ENCODE measurements at places on chromosomes 13 and 19. TPM values are rescaled to one million over a fixed set of nuclear protein-coding genes. Genes with fewer than 3 reads are reported as not detected.

GRCh38 chr19:34432797-34433196 lies 4.6 kb downstream of the UBA2 start:
- no peak for DNase-seq

DNA sequence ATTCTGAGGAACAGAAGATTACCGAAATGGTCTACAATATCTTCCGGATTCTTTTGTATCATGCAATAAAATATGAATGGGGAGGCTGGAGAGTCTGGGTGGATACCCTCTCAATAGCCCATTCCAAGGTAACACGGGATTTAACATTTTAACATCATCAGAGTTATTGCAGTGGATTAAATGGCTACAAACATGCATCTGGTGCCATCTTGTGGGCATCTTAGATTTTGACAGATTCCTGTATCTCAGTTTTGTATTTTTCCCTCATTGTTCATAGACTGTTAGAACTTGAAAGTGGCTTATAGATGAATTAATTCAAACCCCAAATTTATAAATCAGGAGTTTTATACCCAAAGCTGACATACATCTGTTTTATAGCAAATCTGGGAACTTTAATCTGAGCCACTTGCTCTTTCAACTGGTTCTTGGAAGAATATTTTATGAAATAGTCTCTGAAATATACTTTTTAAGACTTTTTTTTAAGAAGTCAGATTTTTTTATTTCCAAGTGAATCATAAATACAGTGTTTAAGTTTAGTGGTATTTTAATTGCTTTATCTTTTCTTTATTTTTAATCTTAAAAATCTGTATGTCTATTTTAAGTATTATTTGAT lies 215.2 kb downstream of the NBEA start:
- DNase-seq = no peak

DNA sequence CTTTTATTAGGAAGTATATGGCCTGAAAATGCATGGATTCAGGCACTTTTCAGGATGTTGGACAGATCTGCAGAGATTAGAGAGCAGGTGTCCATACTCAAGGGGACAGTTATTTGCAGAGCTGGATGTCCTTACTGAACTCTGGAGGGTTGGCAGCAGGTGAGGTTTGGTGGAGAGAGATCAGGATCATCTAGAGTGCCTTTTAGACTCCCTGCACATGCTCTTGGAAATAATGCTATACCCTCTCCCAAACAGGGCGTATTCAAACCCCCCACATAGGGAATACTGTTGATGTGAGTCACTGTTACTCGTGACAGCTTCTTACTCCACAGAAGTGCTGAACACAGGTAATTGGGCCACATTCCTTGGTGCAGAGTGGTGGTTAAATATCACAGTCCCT lies 725.7 kb upstream of the SGCG start:
- DNase-seq = no peak

DNA sequence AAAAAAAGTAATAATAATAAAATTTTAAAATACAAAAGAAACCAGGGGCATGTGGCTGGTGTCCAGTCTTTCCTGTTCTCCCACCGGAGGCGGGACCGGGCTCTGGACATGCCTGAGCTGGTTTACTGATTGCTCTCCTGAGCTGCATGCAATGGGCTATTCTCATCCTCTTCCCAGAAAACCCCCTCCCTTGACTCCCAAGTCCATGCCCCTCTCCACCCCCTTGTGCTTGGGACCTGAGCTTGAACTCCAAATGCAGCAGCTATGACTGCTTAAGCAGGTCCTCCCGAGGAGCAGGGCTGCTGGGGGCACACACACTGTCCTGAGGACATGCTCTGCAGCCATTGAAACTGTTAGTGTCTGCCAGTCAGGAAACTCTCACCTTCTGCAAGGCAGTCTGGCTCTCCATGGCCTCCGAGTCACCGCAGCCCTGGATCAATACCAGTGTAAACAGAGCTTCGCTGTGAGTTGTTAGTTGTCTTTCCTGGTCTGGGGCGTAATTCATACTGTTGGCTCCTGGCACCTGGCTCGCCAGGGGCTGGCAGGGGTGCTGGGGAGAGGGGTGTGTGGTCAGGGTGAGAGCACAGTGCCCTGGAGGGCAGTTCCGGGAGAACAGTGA lies 41.6 kb upstream of the CHST8 start:
- DNase-seq = no peak

DNA sequence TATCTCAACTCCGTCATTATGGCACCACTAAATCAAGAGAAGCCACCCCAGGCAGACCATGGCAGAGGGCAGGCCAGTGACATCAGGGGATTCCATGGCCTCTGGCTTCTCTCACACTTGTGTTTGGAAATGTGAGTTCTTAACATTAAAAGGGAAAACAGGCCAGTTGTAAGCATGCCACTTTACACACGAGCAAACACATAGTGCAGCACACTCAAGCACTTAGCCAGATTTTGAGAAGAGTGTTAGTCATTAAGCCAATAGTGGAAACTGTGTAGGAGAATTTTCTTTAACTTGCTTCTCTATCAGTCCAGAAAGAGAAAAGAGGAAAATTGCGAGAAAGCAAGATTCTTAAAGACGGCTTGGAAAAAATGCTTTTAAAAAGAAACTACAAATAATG lies 401.5 kb downstream of the TDRD3 start:
- no peak for DNase-seq

- no peak for DNase-seq
These were observed 79.2 kb upstream of the SCEL start for GRCh38 chr13:77456271-77456670.

- no peak for DNase-seq
These were observed 280.6 kb downstream of the SHISA2 start for GRCh38 chr13:25771202-25771601.

- no peak for DNase-seq
These were observed 4.1 kb downstream of the TECR start for GRCh38 chr19:14533450-14533849.

DNA sequence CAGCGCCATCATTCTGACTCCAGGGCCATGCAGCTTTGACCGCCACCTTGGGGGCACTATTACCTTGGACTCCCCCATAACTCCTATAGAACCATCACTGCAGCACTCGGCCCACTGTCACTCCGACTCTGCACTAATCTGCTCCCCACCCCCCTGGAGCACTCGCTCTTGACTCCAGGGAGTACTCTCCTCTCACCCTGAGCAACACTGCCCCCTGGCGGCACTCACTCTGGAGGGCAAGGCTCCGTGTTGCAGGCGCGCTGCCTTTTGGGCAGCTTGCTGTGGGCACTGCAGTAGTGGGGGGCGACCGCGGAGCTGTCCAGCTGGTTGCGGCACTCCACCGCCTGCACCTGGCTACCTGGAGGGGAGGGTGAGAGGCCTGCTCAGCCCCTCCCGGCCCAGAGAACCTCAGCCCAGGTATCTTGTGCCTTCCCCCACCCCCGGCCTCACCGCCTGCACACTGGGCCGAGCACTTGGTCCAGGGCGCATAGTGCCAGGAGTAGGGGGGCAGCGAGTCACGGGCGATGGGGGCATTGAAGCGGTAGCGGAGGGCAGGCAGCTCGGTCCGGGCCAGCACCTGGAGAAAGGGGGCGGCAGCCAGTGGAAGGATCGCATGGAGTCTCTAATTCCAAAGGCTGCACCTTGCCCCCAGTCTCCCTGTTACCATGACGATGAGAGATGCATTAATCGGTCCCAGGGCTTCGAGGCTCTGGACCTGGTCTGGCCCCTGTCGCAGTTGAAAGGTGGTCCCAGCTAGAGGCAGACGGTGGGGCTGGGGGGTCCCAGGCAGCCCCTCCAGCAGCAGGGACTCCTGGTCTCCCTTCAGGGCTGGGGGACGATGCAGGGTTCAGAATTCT lies 8.9 kb upstream of the MYO1F start:
- DNase-seq = peak; percentile 99

DNA sequence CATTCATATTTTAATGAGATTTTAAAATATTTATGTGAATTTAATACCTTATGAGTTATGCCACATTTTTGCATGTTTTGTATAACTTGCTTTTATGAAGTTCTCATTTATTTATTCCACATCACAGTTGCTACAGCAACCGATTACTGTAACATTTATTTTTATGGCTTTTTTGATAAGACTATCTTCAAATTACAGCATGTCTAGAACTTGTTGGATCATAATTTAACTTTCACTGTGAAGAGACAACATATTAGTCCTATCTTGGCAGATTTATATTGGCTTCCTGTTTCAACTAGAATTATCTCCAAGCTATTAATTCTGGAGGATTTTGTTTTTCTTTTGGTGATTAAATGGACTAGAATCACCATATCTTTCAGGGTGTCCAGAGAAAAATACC lies 793.7 kb upstream of the SLITRK5 start:
- DNase-seq = no peak

GRCh38 chr13:80751854-80752253 lies 410.9 kb upstream of the SPRY2 start:
- no peak for DNase-seq

DNA sequence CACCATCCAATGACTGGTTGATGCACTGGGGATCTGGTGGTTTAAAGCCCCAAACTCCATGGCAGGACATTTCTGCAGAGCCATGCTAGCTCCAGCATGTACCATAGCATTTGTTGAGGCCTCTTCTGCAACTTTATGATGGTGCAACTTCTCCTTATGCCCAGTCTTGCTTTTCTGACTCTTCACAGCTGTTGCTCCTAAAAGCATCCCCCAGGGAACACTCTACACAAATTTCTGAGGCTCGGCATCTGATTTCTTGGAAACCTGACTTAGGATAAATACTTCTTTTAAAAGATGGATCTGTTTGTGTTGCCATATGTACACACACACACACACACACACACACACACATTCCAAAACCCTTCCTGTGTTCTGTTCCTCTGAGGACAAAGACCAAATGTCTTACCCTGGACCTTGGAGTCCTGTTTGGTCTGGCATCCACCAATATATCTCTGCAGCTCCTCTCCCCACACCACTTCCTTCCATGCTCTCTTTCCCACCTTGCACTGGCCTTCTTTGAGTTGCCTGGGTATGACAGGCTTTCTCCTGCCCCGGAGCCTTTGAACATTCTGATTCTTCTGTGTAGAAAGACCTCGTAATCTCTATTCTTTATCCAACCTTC lies 388.5 kb upstream of the ZNF507 start:
- no peak for DNase-seq

DNA sequence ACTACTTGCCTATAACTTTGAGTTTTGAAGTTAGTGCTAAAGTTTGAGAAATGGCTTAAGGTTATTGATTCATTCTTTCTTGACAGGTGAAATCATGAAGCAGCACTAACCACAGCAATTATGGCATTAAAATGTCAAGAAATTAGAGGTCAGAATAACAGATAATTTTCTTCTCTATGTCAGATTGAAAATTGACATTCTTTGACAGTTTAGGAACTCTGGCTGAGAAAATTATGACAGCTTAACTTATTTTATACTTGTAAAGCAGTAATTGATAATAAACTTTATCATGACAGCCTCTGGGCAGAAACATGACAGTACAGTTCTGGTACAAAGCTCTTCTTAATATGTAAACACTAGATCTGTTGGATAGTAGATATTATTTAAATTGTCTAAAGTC lies 155.2 kb upstream of the MAB21L1 start:
- no peak for DNase-seq

DNA sequence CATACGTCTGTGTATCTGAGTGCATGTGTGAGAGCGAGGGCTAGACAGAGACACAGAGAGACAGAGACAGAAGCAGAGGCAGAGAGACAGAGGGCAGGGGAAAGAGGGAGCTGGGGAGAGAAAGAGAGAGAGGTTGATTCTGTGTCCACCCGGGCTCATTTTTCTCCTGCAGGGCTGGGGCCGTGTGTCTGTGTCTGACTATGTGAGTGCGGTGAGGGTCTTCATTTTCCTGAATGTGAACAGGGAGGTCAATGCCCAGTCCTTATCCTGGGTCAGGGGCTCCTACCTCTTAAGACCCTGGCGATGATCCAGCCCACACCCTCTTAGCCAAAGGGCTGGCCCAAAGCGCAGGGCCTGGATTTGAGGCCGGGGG lies 17.7 kb downstream of the LRRC4B start:
- no peak for DNase-seq

DNA sequence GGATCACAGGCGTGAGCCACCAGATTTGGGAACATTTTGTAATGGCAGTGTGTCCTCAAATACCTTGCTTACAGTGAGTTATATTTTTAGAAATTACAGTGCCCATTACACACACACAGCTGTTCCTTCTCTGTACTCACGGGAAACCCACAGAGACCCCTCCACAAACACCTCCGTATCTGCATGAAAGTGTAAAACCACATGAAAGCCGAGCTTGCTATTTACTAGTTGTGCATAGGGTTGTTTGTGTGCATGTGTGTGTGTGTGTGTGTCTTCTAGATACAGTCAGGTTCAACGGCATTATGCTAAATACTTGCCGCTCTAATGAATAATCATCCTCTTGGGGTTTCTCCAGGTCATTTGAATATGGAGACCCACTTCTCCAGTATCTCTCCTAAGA lies 22.3 kb upstream of the LILRA2 start:
- no peak for DNase-seq

DNA sequence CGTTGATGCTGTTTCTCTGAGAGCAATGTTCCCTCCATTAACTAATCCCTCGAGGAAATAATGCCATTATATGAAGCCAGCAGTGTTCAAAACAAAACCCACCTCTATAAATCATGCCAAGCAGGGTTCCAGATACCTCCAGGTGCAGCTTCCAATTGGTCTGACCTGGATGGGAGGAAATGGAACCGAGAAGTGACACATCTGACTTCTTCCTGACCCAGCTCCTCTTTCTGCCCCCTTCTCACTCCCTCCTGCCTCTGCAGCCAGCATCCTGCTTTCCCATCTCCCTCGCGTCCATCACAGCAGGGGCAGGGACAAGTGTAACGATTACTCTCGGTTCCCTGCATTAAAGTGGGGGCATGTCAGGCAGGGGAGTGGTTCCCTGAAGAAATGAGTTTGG lies 37.5 kb downstream of the HSPH1 start:
- no peak for DNase-seq

- DNase-seq = no peak
These were observed 132.7 kb upstream of the KL start for GRCh38 chr13:32883474-32883873.

GRCh38 chr13:32376642-32377415 lies 51.1 kb downstream of the N4BP2L1 start:
- no peak for DNase-seq

DNA sequence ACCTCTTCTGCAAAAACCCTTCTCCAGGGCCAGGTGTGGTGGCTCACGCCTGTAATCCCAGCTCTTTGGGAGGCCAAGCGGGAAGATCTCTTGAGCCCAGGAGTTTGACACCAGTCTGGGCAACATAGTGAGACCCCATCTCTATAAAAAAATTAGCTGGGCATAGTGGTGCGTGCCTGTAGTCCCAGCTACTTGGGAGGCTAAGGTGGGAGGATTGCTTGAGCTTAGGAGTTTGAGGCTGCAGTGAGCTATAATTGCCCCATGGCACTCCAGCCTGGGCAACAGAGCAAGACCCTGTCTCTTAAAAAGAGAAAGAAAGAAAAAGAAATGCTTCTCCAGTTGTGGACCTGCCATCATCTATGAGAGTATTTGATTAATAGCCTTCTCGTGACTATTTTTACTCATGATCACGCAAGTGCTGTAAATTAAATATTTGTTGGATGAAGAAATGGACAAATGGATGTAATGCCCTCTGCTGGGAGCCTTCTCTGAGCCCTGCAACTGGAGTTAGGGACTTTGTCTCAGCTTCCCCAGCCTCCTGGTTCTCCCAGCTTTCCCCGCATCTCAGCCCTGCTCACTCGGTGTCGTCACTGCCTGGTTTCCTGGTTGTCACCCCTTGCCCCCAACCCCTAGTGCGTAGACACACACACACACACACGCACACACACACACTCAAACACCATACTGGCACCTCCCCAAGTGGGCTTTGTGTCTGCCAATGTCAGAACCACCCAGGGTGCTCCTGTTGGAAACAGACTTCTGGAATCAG lies 12.2 kb downstream of the WIZ start:
- DNase-seq = no peak

Gene NOVA2
- 22.7 TPM for total RNA-seq

Gene SLC25A41
- not detected for total RNA-seq

Gene ZNF729
- total RNA-seq = not detected

Gene ZNF44
- total RNA-seq = 3.2 TPM

Gene POU4F1
- total RNA-seq = 0.32 TPM

Gene LRG1
- total RNA-seq = 0.36 TPM

Gene GTF3A
- total RNA-seq = 92.3 TPM
